Umbilical cord (tissue), 2 donors: ENCODE measurements at places on chromosomes 7 and 10.

- no peak for DNase-seq
Measured at GRCh38 chr10:28269842-28270456, 32.9 kb downstream of the MPP7 start.

DNA sequence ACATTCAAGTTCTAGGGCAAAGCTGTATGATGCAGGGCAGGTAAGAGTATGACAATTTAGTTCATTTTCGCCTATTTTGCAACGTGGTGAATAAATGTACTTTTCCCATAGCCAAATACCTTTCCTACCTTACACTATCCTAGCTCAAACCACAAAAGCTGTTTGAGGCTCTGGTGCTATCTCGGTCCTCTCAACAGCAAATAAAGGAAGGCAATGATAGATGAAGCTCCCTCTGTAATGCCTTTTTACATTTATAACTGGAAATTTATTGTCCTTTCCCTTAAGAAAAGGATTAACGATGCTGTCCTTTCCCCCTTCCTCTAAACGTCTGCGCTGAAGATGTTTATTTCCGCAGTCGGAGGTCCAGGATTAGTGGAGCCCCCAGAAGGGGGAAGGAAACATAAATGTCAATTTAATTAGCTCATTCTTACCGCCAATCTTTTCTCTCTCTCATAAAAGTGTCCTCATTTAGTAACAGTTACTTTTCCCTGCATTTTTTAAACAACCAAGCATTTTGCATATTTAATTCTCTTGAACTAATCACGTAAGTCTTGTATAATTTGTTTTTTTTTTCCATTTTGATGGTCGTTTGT is 114.6 kb downstream of the PIP4K2A start:
- no peak for DNase-seq

- DNase-seq, result peak; percentile 26
Measured at GRCh38 chr10:60446851-60447250, 57.2 kb upstream of the ANK3 start.

DNA sequence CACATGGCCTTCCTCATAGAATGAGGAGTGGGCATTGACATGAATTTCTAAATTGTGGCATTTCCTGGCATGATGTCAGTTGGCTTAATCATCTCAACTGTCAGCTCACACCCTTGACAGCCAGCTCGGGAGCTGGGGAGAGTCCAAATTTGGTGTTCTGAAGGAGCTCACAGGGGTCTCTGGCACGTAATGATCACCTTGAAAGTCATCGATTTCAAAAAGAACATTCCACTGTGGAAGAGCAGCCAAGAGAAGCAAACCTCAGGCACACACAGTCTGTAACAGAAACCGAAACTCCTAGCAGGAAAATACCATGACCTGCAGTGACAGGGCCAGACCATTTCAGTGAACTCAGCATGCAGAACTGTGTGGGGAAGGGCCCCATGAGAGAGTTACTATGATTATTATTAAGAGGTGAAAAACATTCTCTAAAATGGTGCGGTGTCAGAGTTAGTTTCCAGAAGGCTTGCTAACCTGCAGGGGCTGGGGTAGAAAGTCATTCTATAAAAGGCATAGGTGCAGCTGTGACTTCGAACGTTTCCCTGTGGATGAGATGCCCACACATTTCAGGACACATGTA is 26.4 kb upstream of the KLF6 start:
- no peak for DNase-seq

- DNase-seq, result no peak
Measured at GRCh38 chr10:16686054-16686902, 130.9 kb downstream of the RSU1 start.
